ENCODE measurements at places on chromosomes 5 and 9.
A peak's percentile ranks its signal among the peaks of the same experiment; 100 is the strongest.

DNA sequence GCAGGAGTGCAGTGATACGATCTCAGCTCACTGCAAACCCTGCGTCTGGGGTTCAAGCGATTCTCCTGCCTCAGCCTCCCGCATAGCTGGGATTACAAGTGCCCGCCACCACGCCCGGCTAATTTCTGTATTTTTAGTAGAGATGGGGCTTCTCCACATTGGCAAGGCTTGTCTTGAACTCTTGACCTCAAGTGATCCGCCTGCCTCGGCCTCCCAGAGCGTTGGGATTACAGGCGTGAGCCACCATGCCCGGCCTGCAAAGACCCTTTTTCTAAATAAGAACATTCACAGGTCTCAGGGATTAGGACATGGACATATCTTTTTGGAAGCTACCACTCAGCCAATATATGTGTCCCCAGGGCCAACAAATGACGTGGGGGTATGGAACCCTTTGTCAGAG, 49.6 kb upstream of the GFPT2 start:
- ATAC-seq: no peak

GRCh38 chr9:92564504-92564903, 28.7 kb upstream of the ECM2 start:
- ATAC-seq: no peak

GRCh38 chr9:27653957-27654356, 80.7 kb upstream of the C9orf72 start:
- no peak for ATAC-seq

GRCh38 chr5:76402886-76403765, at the start of gene IQGAP2:
Gene IQGAP2, plus strand, starts transcription at chr5:76403285. Its CDS starts 261 bp downstream, at chr5:76403546.
- peak; percentile 69 for ATAC-seq

- ATAC-seq: no peak
Measured at GRCh38 chr5:67483453-67484030, 286.9 kb upstream of the CD180 start.

DNA sequence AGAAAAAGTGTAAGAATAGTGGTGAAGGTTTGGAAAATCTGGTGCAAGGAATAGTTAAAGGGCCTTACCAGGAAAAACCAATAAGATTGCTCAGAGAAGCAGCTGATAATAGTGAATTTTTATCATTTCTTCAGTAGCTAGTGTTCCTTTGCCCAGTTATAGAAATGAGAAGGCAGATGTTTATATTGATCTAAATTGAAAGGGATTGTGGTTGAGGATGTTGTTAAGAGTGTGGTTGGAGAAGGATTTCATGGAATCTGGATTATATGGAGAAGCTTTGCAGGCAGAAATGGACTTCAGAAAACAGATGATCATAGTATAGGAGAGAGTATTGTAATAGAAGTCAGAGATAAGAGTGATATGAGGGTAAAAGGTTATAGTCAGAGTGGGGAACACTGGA, 102.6 kb downstream of the XRCC4 start:
- ATAC-seq: no peak

DNA sequence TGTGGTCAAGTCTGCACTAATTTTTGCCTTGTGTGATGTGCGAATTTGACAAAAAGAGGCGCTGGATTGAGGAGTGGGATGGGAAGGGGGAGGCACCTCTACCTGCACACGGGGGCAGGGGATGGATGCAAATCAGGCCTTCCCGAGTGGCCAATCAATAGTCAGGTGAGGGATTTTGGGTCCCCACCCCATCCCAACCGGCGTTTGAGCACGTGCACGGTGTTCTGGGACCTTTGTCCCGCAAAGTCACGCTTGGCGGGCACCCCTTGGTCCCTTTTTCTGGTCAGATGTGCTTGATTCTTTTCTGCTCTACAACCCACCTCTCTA, 685 bp upstream of the ADAMTS19 start:
- no peak for ATAC-seq

GRCh38 chr5:141150224-141150992, 551 bp downstream of the PCDHB6 start:
- no peak for ATAC-seq

GRCh38 chr9:27386571-27387091, 89.7 kb upstream of the EQTN start:
- no peak for ATAC-seq

- ATAC-seq: no peak
Measured at GRCh38 chr9:5264219-5264595, 33.0 kb downstream of the INSL4 start.

- ATAC-seq: no peak
Measured at GRCh38 chr5:103362211-103362610, 103.6 kb downstream of the MACIR start.

DNA sequence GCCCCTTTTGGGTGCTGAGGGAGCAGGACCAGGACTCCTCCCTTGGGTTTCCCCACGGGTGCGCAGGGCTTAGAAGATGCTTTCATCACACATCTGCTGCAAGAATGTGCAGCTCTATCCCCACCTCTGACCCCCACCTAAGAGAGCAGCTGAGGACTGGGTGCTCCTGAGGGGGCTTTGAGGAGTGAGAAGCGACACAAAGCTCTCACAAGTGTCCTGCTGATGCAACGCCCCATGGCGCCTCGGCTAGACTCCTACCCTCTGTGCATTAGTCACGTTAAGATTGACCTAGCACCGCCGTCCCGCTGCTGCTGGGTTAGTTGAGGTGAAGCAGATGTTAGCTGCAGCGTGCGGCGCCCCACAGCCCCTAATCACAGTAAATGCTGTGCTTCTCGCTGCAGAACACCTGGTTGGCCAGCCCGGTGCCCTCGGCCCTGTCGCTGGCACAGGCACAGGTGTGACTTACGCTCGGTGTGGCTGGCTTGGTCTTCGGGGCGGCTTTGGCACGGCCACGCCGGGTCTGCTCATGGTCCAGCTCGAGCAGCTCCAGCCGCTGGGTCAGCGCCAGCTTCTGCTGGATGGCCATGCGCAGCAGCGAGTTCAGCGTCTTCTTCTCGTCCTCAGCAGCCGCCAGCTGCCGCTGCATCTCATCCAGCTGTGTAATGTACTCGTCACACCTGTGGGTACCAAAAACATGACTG, 45.0 kb upstream of the IPPK start:
- no peak for ATAC-seq

DNA sequence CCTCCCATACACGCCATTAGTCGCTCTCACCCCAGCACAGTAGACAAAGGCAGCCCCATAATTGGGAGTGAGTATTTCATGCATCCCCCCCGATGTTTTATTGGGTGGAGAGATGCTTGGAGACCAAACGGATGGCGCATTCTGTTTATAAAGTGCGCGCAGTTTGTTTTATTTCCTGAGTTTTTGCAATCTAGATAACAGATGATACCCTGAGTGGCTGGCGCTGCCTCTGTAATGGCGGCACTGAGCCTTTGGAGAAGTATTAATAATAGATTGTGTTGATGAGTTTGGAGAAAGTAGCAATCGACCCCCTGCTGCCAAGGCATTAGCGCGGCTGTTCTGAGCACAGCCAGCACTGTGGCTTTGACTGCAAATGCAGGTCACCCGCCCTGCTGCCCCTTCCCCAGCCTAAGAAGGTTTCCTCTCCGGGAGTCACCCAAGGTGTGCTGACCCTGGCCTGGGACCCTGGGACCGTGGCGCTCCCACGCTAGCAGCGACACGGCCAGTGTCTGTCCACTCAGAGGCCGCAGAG, 74.3 kb downstream of the LMX1B start:
- ATAC-seq: no peak
